ENCODE measurements at places on chromosomes 3 and 15.

DNA sequence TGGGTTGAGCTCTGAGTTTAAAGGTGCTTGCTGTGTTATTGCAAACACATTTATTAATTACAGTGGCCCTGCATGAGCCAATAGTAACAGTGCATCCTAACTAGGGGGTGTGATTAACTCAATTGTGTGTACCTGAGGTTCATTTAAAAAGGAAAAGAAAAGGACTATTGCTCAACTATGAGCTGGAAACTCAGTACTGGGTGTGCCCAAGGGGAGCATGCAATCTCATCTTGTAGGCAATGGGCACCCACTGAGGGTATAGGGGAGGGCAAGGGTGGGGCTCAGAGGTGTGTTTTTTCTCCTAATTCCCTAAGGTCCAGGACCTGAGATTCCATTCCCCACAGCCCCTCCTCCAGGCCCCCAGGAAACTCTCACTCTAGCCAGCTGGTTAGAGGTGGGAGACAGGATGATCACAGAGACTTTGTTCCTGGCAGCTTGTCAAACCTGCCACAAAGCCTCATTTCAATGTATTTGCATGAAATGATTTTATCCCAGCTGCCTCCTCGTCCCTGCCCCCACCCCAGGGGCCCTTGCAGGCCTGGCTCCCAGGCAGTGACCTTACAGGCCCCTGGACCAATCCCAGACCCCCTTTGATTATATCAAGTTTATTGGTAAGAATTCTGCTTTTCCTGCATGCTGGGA is 220.7 kb downstream of the TBC1D2B start:
- no peaks in the 10 kb centered on the region for H3K36me3 ChIP-seq
- no peak for DNase-seq
- peaks cover 5% of the 10 kb centered on the region for H3K27me3 ChIP-seq
- no peaks in the 10 kb centered on the region for H3K4me1 ChIP-seq

- H3K36me3 ChIP-seq, result no peaks in the 10 kb centered on the region
- no peak overlapping the region for H3K27ac ChIP-seq
- no peaks in the 10 kb centered on the region for H3K4me1 ChIP-seq
- H3K27me3 ChIP-seq, result peaks cover 6% of the 10 kb centered on the region
- no peak for DNase-seq
- no peak overlapping the region for H3K4me3 ChIP-seq
Measured at GRCh38 chr15:77568014-77568972, 64.4 kb downstream of the LINGO1 start.

DNA sequence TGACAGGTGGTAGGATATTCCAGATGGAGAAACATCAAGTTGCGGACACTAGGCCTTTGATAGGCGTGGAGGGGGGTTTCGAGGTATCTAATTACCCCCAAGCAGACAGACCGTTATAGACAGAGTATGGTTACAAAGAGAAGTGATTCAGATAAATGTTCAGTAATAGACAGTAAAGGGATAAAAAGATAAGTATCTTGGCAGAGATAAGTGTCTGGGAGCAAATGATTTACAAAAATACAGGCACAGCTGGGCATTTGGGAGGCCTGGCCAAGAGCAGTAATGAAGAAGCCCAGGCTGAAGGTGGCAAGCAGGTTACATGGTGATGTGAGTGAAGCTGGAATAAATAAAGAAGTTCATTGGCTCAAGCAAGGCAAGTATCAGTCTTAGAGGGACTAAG is 659 bp upstream of the MYH15 start:
- H3K27ac ChIP-seq, result no peak overlapping the region
- no peak overlapping the region for H3K4me3 ChIP-seq
- no peak for DNase-seq
- H3K36me3 ChIP-seq, result no peaks in the 10 kb centered on the region
- no peaks in the 10 kb centered on the region for H3K4me1 ChIP-seq

GRCh38 chr3:101884776-101885175 is 35.5 kb downstream of the NFKBIZ start:
- H3K4me3 ChIP-seq, result no peak overlapping the region
- no peak overlapping the region for H3K27ac ChIP-seq
- no peak for DNase-seq
- no peaks in the 10 kb centered on the region for H3K4me1 ChIP-seq
- H3K36me3 ChIP-seq, result no peaks in the 10 kb centered on the region

- H3K4me3 ChIP-seq, result no peak overlapping the region
- H3K36me3 ChIP-seq, result no peaks in the 10 kb centered on the region
- H3K4me1 ChIP-seq, result peaks cover 15% of the 10 kb centered on the region
- peaks cover 3% of the 10 kb centered on the region for H3K27me3 ChIP-seq
Measured at GRCh38 chr3:133937756-133938601, 42.3 kb upstream of the RAB6B start.

DNA sequence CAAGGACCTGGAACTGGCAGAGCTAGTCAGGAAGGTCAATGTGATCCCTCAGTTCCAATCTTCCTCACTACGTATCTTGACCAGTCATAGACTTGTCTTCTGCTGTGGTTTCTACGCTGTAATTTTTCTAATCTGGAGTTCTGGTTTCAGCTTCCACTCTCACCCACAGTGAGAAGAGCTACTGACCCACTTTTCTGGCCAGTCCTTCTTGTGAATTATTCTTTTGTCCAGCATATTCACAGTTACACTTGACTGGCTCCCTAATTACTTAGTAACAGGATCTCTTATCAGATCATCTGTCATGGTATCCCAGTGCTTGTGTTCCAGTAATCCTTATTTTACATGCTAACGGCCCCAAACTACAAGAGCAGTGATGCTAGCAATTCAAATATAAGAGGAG is 72.4 kb upstream of the MME start:
- H3K36me3 ChIP-seq, result no peaks in the 10 kb centered on the region
- H3K4me3 ChIP-seq, result no peak overlapping the region

GRCh38 chr3:122679085-122679881 is 1.4 kb upstream of the PARP14 start:
- no peaks in the 10 kb centered on the region for H3K27me3 ChIP-seq
- peak overlapping the region; percentile 90 for H3K27ac ChIP-seq
- H3K4me3 ChIP-seq, result no peak overlapping the region
- peak; percentile 91 for DNase-seq
- peaks cover 12% of the 10 kb centered on the region for H3K36me3 ChIP-seq
- peaks cover 53% of the 10 kb centered on the region for H3K4me1 ChIP-seq

- DNase-seq, result no peak
- H3K4me1 ChIP-seq, result no peaks in the 10 kb centered on the region
- H3K36me3 ChIP-seq, result no peaks in the 10 kb centered on the region
- H3K4me3 ChIP-seq, result no peak overlapping the region
Measured at GRCh38 chr15:71591057-71591456, 219.3 kb upstream of the NR2E3 start.

GRCh38 chr3:94099311-94099710 is 36.5 kb downstream of the NSUN3 start:
- no peak overlapping the region for H3K4me3 ChIP-seq
- DNase-seq, result no peak
- H3K27ac ChIP-seq, result no peak overlapping the region
- H3K4me1 ChIP-seq, result no peaks in the 10 kb centered on the region

- no peak for DNase-seq
- peak overlapping the region; percentile 80 for H3K27ac ChIP-seq
- peaks cover 8% of the 10 kb centered on the region for H3K36me3 ChIP-seq
- H3K4me3 ChIP-seq, result peak overlapping the region; percentile 54
- H3K4me1 ChIP-seq, result peaks cover 34% of the 10 kb centered on the region
Measured at GRCh38 chr3:150407808-150408220, 284 bp upstream of the TSC22D2 start.

- H3K4me3 ChIP-seq, result no peak overlapping the region
- DNase-seq, result no peak
- H3K4me1 ChIP-seq, result no peaks in the 10 kb centered on the region
- H3K27me3 ChIP-seq, result no peaks in the 10 kb centered on the region
Measured at GRCh38 chr15:40270246-40270995, 12.4 kb downstream of the ANKRD63 start.
